CD8-positive, alpha-beta memory T cell (primary cell): ENCODE measurements at places on chromosomes 2 and 18.

DNA sequence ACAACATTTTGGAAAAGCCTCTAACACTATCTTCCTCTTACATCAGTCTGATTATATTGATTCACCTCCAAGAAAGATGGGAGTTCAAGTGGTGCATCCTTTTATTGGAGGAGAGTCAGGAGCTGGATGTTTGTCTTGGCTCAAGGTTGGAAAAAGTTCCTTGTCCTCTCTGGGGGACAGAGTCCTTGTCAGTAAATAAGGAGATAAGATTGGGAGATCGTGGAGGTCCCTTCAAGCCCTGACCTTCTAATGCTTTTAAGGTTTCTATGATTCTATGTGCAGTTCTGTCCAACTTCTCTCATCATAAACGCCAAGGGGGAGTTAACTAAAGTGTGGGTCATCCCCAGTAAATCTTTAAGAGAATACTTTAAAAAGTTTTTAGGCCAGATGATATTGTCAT lies 60.9 kb upstream of the CCBE1 start:
- no peak for DNase-seq

- no peak for DNase-seq
These were observed 494.9 kb downstream of the EPHA4 start for GRCh38 chr2:221077251-221077650.

- no peak for DNase-seq
These were observed 27.7 kb downstream of the GRB14 start for GRCh38 chr2:164593541-164593940.

DNA sequence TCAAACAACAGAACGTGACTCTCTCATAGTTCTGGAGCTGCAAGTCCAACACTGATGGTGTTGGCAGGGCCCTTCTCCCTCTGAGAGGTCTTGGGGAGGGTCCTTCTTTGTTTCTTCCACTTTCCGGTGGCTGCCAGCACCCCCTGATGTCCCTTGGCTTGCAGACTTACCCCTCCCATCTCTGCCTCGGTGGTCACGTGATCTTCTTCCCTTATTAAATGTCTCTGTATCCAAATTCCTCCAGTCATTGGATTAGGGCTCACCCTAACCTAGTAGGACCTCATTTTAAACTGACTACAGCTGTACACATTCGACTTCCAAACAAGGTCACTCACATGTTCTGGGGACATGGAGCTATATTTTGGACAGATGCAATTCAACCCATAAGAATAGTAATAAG lies 780.6 kb upstream of the SALL3 start:
- DNase-seq: no peak

DNA sequence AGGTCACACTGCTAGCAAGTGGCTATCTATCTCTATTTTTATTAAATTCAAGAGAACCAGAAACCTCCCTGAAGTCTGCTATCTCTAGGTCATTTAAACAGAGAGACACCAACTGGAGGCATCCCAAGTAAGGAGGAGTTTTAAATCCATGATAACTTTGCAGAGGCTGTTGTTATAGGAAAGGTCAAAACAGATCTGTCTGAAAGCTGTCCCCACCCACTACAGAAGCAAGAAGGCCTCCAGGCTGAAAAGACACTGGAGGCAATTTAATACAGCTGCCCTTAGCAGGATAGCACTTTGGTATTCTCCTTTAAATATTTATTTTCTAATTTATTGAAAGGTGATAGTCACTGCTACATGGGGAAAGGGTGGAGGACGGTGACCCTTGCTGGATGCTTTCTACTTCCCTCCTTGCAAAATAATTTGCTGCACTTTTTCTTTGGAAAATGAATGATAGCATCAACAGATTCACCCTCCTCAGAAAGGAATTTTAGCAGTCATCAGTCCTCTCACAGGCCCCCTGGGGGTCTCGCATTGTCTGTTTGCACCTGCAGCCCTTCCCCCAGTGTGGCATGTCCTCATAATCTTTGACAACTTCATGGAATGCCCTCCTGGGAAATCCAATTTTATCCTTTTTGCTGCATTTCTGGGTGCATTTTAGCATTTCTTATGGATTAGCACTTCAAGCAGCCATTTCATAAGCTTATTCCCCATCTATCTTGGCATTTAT lies 429.5 kb upstream of the TNP1 start:
- DNase-seq: no peak

GRCh38 chr2:99338029-99338585 lies 918 bp downstream of the EIF5B start:
- no peak for DNase-seq

GRCh38 chr2:156541229-156541628 lies 105.0 kb downstream of the GPD2 start:
- no peak for DNase-seq

- DNase-seq: no peak
These were observed 109.7 kb downstream of the MSH2 start for GRCh38 chr2:47512581-47513083.

DNA sequence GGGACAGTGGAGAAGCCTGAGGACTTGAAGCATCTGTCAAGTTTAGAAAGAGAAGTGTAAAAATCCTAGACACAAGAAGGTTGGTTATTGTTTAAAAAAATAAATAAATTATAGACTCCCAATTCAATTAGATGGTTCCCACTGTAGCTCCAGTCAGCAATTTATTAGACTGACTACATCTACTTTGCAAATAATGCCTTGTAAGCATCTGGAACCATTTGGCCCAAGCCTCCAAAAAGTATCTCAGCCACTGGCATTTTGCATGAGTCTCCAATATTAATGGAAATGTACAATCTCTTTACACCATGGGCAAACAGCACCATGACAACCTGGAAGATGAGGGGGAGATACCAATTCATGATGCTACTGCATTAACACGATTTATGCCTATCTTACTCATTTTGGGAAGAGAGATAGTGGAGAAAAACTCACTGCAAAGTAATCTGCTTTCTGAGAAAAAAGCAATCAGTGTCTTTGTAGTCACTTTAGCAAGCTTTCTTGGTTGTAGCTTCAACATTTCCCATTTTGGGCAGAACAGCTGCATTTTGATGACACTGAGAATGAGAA lies 2.8 kb downstream of the NYAP2 start:
- no peak for DNase-seq

DNA sequence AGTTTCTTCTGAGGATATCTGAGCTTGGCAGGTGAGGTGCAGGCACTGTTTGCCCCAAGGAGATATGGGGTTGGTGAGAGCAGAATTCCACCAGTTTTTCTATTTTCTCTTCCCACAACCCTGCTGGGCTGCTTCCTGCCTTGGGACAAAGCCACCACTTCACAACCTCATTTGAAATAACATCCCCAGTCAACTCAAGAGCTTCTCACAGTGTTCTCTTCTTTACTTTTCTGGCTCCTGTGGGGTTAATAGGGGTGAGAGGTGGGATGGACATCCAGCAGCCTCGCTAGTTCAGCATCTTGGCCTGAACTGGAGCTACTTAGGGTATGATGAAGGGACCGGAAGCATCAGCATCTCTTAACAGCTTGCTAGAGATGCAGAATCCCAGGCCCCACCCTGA lies 106.3 kb downstream of the SLC4A3 start:
- no peak for DNase-seq

DNA sequence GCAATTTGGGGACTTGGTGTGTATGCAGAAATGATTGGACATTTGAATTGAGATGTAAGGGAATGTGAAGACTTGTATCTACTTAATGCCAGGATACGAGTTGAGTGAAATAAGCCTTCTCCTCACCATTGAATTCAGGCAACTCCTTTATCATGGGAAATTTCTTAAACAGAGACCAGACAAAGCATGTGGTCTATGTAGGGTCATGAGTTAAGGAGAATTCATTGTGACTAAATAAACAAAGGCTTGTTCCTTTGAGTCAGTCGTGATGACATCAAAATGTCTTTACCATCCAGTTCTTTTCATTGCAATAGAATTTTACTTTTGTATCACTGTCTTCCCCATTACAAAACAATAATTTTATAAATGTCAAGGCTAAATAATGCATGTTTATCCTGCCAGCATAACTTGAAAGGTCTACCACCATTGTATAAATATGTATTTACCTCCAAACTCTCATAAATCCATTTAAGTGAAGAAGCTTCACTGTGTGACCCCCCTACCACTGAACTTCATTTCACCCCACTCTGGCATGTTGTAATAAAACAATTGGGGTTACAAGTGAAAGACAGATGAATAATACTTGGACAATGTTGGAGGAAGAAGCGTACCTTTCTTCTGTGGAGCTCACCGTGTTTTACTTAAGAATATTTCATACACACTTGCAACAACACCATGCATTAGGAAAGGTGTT lies 149.4 kb downstream of the EPHA4 start:
- no peak for DNase-seq

- DNase-seq: no peak
These were observed 61.9 kb downstream of the PPP1R1C start for GRCh38 chr2:182047544-182047943.

GRCh38 chr18:31658670-31659575 lies 25.5 kb downstream of the B4GALT6 start:
- no peak for DNase-seq

DNA sequence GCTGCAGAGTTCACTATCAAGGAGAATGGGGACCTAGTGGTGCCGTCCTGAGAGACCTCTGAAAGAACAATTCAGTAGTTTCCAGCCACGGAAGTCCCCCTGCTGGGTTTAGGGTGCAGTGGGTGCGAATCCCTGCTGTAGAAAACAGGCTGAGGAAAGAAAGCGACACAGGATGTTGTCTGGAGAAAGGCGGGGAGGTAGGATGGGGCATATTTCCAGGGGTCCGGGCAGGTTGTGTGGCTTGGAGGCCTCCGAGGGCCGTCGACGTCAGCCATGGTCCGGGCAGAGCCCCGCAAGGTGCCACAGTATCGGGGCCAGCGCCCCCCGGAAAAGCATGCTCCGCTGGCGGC lies 807 bp upstream of the CREB1 start:
- peak; percentile 68 for DNase-seq

DNA sequence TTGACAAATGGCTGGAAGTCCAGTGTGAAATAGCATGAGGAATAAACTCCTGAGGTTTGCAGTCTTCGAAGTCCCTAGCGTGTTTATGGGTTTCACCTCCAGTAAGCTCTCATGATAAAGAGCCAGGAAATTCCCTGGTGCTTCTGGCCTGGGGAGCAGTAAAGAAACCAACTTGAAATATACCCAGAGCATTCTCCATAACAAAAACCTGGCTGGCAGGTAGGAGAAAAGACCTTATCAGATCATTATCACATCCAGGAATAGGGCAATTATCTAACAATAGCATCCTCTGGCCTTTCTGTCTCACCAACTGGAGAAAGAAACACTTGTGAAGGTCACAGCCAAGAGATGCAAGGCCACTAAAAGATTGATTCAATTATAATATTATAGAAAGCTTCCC lies 513.6 kb upstream of the LRRTM4 start:
- no peak for DNase-seq

DNA sequence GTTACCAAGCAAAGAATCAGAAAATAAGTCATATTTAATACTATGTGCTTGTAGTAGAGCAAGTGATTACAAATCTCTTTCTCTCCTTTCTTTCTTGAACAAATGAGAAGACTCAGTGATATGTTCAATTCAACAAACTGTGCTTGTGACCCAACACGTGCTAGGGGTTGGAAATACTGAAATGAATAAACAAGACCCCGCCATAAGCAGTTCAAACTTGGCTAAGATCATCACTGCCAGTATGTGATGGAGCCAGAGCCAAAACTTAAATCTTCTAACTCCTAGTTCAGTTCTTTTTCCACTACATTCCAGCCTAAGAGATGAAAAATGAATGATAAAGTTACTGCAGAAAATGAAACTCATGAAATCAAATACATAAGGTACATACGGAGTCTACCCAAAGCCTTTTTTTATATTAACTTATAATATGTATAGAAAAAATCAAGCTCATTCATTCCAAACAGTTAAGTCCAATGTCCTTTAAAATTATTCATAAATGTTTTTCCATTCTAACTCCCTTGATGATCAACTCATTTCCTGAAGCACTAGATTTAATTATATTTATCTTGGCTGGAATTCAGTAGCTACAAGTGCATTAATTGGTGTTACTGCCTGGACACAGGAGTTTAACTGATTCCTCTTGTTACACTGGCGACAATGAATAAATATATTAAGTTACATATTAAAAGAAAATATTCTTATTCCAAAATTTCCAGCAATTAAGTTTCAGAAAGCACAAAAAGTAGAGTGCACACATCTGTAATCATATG lies 36.0 kb downstream of the GALNT3 start:
- no peak for DNase-seq

DNA sequence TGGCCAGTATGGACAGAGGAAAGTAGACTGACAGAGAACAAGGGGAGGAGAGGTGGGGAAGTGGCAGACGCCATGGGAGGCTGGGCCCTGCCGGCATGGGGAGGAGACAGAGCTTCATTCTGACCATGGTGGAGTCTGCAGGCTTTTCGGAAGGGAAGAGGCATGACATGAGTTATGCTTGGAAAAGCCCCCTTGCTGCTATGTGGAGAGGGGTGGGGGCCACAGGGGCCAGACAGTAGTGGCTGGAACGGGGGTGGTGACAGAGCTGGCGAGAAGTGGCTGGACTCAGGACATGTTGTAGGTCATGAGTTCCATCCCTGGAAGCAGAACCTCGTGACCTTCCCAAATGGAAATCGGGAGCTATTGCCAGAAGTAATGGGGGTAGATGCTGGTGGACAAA lies 66.7 kb upstream of the DAPL1 start:
- DNase-seq: no peak

- no peak for DNase-seq
These were observed 179.5 kb downstream of the EIPR1 start for GRCh38 chr2:3198119-3198518.

- no peak for DNase-seq
These were observed 6.5 kb upstream of the PPP3R1 start for GRCh38 chr2:68258851-68259250.

- no peak for DNase-seq
These were observed 24.0 kb upstream of the GPC1 start for GRCh38 chr2:240411261-240412160.

- DNase-seq: no peak
These were observed 13.0 kb downstream of the GPR155 start for GRCh38 chr2:174473796-174474195.

- DNase-seq: no peak
These were observed 1.5 kb downstream of the INO80D start for GRCh38 chr2:206084439-206084869.

DNA sequence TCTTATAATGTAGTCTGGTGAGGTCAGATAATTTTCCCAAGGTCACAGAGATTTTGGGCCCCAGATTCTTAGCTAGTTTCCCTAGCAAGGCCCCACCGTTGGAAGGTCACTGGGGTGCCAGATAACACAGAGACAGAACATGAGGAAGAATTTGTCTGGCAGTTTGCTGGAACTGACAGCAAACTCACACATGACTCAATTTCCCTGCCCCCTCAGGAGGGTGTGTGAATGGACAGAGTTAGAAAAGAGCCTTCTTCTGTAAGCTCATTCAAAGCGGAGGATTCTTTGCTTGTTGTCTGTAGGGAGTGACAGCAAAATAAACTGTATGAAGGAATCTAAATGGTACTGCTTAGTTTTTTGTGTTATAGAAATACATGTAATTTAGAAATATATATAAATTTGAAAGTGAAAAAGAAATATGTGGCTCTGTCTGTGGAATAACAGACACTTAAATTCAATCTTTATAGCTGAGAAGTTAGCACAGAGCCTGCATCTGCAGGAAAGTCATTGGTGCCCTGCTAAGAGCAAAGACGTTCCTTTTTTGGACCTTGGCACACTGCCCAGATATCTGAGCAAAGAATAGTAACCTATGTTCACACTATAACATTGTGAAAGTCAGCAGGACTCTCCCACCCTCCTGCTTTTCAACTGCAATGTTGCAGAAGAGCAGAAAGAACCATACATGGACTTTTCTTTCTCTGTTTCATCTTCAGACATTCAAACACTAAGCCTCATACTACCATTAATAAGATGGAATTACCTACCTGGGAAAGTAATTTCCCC lies 2.1 kb downstream of the MDH1 start:
- no peak for DNase-seq

GRCh38 chr2:9765611-9766531 lies 77.4 kb upstream of the TAF1B start:
- DNase-seq: no peak
